ENCODE measurements at places on chromosomes 16 and 17.

GRCh38 chr17:77555741-77556291, 402.7 kb upstream of the TNRC6C start:
- DNase-seq = no peak

DNA sequence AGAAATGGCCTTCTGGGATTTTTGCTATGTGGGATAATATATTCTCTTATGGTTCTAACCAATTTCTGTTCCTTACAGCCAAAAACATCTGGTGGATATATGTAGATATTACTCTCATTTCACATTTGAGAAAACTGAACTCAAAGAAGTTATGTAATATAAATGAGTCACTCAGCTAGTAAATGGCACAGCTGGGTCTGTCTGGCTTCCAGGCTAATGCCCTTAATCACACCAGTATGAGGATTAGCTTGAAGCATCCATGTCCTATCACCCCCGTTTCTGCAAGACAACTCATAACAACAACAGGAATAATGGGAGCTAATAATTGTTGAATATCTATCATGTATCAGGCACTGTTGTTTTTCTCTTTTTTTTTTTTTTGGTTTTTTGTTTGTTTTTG, 34.4 kb upstream of the USP7 start:
- DNase-seq = no peak

DNA sequence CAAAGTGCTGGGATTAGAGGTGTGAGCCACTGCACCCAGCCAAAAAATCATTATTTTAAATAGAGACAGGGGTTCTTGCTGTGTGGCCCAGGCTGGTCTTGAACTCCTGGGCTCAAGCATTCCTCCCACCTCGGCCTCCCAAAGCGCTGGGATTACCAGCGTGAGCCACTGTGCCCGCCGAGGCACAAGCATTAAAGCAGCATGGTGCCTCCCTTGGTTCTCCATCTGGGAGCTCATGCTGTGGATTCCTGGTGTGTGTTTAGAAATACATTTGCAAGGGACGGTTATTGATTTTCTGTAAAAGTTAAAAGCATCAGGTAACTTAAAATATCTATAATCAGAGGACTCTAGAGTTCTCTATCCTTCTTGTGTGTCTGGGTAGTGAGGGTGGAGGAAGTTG, 14.7 kb upstream of the CAPN15 start:
- DNase-seq = no peak

DNA sequence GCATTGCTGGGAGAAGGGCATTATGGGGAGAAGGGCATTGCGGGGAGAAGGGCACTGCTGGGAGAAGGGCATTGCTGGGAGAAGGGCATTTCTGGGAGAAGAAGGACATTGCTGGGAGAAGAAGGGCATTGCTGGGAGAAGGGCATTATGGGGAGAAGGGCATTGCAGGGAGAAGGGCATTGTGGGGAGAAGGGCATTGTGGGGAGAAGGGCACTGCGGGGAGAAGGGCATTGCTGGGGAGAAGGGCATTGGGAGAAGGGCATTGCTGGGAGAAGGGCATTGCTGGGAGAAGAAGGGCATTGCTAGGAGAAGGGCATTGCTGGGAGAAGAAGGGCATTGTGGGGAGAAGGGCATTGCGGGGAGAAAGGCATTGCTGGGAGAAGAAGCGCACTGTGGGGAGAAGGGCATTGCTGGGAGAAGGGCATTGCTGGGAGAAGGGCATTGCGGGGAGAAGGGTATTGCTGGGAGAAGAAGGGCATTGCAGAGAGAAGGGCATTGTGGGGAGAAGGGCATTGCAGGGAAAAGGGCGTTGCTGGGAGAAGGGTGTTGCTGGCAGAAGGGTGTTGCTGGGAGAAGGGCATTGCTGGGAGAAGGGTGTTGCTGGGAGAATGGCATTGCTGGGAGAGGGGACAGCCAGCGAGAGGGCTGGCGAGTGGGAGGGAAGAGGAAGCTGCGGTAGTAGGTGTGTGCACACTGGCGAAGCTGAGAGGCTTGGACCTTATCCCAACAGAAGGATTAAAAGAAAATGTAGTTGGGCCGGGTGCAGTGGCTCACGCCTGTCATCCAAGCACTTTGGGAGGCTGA, 4.6 kb upstream of the PYDC1 start:
- no peak for DNase-seq

DNA sequence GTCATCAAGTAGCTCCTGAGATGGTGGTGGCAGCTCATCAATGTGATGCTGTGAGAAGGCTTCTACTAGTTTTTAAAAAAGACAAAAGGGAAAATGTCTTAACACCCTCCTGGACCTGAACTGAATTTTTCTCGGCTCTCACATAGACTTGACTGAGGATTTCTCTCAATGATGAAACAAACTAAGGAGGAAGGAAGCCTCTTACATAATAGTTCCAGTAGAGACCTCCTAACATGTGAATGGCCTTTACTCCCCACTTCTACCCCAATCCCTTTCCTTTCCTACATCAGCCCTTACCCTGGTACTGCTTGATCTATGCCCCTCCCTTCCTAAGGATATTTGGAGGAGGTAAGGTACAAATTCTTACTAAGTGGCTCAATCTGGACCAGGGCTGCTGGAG, 54.8 kb upstream of the MTMR4 start:
- DNase-seq = no peak

GRCh38 chr17:7676533-7676932, 10.8 kb downstream of the TP53 start:
- DNase-seq = no peak

DNA sequence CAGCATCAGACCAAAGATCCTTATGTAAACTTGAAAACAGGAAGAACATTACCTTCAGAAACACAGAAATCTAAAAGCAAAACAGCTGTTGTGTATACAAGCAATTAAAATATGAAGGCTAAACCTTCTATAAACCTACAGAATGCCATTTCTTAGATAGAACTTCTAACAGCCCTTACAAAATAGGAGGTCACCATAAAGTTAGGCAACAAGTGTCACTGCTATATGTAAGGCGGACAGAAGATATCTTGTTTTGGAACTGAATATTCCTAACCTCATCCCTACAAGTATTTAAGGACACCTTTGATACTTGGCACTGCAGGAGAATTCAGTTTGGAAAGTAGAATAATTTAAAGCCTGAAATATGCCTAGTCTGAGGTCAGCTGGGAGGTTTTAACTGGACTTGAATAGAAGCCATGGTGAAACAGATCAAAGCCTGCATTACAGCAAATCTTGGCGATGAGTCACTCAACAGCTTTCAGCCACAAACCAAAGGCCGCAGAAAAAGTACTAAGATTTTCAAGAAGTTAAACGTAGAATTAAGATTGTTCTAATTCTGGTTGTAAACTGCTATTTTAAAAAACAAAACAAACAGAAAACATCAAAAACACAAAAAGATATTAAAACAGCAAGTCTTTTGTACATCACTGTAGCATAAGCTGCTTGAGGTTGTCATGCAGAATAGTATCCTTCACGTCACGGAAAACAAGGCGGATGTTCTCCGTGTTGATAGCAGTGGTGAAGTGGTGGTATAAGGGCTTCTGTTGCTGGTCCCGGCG, 42.7 kb downstream of the GNA13 start:
- no peak for DNase-seq

DNA sequence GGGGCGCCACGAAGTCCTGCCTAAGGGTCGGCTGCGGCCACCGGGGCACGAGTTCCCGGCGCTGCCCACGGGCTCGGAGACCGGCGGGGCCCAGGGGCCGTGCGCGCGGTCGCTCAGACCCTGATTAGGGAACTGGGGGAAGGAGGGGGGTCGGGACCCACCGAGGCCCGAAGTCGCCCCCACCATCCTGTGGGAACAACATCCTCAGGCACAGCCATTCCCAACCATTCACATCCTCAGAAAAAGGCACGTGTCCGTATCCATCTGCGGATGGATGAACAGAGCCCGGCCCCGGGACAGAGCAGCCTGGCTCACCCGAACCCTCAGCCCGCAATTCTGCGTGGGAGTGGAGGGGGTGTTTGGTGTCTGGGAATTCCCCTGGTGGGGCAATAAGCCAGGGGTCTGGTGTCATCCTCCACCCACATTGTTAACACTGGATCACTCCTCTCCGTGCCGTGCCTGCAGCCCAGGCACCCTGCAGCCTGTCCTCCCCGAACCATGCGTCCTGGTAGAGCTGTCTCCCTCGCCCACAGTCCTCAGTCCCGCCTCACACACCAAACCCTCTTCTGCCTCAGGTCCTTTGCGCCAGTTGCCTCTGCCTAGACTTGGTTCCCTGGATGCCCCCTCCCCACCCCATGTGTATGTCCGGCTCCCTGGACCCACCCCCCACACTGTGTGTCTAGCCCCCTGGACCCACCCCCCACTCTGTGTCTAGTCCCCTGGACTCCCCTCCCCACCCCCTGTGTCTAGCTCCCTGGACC, 789 bp upstream of the CCDC57 start:
- DNase-seq = peak; percentile 23

DNA sequence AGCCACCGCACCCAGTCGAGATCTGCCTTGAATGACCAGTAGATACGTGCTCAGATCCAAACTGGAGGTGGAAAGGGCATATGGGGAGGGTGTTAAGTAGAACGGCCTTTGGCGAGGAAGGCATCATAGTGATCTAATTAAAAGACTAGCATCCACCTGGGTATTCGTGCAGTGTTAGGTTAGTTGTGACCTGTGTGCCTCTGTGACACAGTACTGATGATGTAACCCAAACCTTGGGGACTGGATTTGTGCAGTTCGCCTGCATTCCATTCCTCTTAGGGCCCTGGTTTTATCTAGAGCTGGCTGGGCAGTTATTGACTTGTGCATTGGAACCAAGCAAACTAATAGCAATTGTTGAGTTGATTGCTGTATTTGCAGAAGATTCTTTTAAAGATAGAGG, 47.9 kb downstream of the SNX29 start:
- DNase-seq = no peak

GRCh38 chr17:18158022-18158600, 25.5 kb upstream of the ALKBH5 start:
- peak; percentile 44 for DNase-seq

DNA sequence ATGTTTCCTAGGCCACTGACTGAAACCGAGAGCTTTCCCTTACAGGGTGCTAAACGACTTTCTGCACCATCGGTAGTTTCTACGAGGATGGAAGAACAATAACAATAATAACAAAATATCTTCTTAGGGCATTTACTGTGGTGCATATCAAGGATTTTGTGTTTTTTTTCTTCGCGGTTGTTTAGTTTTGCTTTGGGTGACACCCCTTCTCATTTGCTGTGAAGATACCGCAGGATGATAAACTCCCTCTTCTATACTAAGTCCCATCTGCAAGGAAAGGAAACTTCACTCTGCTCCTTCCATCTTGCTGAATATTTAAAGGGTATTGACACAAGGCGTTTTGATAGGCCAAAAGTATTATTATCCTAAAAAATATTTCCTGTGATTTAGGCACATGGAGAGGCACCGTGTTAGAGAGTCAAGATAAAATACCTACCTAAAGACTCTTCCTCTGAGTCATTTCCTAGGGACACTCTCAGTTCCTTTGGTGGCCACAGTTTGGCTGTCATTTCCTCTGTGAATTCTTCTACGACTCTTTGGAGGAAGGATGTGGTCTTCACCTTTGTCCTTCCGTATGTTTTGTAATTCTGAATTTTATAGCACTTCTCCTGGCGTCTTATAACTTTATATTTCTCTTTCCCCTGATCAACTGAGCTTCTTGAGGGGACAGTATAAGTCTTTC, 318.8 kb downstream of the CDH13 start:
- DNase-seq = no peak

DNA sequence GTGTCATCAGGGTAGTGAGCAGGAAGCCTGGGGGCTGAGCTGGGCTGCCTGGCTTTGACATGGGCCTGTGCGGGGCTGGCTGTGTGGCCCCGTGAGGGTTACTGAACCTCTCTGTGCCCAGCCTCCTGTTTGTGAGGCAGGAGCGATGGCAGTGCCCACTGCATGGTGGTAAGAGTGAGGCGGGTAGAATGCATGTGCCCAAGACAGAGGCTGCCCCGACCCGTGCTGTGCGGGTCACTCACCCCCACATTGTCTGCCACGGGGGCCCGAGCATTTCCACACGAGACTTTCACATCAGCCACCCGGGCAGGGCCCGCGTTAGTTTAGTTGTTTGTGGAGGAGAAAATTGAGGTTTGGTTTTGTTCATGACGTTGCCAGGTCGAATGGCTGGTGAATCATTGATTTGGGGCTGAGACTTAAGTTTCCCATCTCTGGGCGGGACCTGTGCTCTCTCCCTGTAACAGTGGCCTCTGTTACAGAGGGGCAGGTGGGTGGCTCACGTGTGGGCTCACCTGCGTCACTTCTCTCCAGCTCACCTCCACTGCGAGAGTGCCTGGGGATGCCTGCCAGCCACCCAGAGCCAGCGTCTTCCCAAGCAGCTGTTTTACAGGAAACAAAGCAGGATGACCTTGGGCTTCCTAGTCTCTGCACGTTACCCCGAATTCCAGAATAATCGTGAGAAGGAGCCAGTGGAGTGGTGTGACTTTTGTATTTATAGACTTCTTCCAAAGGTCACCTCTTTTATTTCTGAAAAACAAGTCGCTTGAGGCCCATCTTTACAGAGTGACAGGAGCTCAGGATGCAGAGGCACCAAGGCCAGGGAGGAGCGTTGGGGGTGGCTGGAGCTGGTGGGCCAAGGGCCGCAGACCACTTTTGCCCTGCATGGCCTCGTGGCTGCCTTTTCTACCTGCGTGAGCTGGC, 150.6 kb downstream of the RPTOR start:
- DNase-seq = no peak

GRCh38 chr17:19975601-19976000, 2.0 kb downstream of the AKAP10 start:
- DNase-seq = no peak

GRCh38 chr17:48262982-48263730, 155.6 kb downstream of the SNX11 start:
- DNase-seq = peak; percentile 40

DNA sequence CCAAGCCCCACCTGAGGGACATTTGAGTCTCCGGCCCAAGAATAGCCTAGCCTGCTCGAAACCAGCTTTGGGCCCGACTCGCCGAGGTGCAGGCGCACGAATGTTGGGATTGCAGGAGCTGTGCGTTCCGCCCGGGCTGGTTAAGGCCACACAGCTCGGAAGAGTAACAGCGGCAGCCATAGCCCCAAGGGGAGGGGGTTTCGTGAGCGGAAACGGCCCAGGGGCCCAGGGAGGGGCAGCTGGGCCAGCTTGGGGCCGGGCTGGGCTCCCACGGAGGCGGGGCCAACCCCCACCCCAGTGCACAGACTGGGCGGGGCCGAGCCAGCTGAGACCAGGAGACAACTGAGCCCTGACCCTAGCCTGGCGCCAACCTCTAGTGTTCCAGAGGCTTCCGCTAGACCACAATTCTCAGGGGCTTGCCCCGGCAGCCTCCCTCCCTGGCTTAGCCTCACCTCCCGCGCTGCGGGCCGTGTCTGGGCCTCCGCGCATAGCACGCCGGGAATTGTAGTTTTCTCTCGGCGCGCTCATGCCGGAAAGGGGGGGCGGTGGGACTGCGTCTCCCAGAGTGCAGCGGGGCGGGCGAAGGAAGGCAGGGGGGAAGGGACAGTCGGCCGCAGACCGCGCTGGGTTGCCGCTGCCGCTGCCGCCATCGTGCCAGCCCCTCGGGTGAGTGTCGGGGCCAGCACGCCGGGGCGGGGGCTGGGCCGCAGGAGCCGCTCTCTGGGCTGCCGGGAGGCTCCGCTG, at the start of gene NUTF2:
Gene NUTF2, plus strand, starts transcription at position 614 of the 744 bp plus-strand sequence. CDS start 18,198 bp downstream, outside the sequence.
- DNase-seq = peak; percentile 81

- no peak for DNase-seq
Observed at GRCh38 chr16:28279006-28279405, 13.3 kb upstream of the SBK1 start.

- no peak for DNase-seq
Observed at GRCh38 chr16:27242398-27242797, 26.2 kb downstream of the NSMCE1 start.

GRCh38 chr16:24822542-24822941, 23.2 kb upstream of the SLC5A11 start:
- DNase-seq = no peak

GRCh38 chr16:86662195-86662594, 83.8 kb downstream of the FOXL1 start:
- no peak for DNase-seq

All from NCI-H526 treated with DMSO at 0.1 percent for 48 hours (cell line).